ENCODE measurements at places on chromosomes 16 and 17.

- no peak for DNase-seq
Observed at GRCh38 chr17:17448076-17448475, 28.7 kb upstream of the MED9 start.

GRCh38 chr17:71188811-71189492 lies 931.9 kb upstream of the SOX9 start:
- DNase-seq: peak; percentile 90

- no peak for DNase-seq
Observed at GRCh38 chr16:55120826-55121225, 190.2 kb downstream of the IRX5 start.

DNA sequence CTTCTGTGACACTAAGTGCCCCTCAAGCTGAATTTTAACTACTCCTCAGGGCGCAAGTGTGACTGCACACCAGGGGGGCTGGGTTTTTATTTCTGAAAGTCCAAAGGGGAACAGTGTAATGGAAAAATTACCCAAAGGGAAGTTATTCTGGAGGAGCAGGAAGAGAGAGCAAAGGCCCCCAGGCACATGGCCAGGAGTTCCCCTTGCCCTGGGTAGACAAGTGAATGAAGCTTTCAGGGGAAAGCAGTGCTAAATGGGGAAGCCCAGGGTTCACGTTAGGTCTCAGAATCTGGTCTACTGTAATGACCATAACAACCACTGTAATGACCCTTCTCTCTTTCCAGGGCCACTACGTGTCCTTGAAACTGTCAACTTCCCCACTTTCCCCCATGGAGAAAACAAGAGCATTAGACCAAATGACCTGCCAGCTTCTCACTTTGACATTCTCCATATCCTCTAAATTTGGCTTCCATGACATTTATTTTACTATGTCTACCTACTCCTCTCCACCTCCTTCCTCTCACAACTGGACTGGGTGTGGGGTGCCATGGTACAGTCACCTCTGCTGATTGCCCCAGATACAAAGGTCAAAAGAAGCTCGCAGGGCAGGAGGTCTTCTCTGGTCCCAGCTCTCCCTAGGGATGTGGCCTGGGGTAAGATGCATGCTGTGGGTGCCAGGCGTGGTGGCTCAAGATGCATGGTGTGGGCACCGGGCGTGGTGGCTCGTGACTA lies 34.1 kb upstream of the MMP2 start:
- no peak for DNase-seq

GRCh38 chr17:60086818-60087591 lies 8.3 kb upstream of the HEATR6 start:
- no peak for DNase-seq

- DNase-seq: peak; percentile 48
Observed at GRCh38 chr17:32496395-32497073, 9.7 kb downstream of the CDK5R1 start.

GRCh38 chr16:87734644-87735043 lies 31.1 kb downstream of the KLHDC4 start:
- no peak for DNase-seq

DNA sequence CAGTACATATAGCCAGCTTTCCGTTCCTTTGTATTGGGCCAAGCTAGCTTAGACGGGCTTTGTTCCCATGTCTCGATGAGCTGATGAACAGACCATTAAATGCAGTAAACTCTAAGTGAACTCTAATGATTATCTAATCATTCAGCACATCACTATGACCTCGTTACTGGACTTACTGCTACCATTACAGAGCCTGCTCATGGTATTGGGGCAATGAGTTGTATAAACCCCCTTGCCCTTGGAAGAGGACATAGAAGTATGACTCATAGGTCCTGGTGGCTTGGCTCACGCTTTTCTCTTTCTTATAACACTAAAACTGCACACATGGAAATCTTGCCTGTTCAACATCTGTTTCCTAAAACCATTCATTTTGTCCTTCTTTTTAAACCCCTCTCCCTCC lies 93.6 kb upstream of the DYNLRB2 start:
- DNase-seq: no peak

- DNase-seq: peak; percentile 15
Observed at GRCh38 chr17:16986391-16986790, 14.5 kb upstream of the TNFRSF13B start.

DNA sequence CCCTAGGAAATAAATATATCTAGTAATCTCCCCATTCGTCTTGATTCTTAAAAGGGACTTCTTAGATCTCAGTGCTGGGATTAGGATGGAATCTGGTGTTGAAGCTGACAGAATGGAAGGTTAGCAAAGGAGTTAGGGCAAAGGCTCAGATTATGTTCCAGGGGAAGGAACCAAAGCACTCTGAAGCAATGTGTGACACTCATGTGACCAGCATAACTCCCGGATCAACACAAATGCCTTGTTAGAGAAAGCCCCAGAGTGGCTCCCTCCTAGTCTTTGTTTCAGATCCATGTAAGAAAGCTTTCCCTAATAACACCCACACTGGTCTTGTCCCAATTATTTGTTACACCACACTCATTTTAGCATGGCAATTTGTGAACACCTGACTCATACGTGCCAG lies 62.6 kb upstream of the ERN1 start:
- no peak for DNase-seq

GRCh38 chr16:47284999-47285398 lies 141.3 kb upstream of the NETO2 start:
- DNase-seq: no peak

DNA sequence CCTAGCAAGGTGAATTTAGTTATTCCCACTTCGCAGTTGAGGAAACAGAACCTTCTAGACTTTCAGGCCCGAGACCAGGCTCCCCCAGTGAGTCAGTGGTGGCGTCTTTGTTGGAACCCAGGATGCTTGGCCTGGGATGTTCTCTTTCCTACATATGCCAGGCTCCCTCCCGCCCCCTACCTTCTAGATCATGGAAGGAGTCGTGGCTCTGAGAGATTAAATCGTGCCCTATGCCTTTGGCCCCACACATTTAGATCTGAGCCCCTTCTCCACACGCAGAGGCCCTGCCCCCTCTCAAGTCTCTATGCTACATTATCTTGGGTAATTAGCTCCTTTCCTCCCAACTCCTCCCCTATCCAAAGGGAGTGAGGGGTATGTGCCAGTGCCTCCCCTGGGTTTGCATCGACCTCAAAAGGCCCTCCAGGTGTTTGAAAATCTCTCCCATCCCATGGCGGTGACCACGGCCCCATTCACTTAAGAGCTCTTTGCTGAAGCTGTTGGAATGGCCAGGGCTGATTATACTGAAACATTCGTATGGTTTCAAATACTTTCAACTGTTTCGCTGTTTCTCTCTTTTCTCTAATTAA lies 3.0 kb downstream of the NGFR start:
- no peak for DNase-seq

DNA sequence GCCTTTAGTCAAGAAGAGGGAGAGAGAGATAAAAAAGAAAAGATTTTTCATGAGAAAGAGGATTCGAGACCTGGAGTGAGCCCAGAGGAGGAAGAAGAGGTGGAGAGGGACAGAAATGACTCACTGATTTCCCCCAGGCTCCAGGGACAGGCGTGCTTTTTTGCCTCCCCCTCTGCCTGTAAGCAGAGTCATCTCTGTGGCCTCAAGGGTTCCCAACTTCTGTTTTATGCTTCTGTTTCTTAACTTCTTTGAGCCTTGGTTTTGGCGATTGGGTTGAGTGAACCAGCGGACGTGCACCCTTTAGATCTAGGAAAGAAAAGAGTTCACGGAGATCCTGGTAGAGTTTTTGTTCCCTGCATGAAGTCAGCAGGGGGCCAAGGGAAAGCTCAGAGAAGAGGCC lies 147.9 kb upstream of the NOL11 start:
- DNase-seq: no peak

DNA sequence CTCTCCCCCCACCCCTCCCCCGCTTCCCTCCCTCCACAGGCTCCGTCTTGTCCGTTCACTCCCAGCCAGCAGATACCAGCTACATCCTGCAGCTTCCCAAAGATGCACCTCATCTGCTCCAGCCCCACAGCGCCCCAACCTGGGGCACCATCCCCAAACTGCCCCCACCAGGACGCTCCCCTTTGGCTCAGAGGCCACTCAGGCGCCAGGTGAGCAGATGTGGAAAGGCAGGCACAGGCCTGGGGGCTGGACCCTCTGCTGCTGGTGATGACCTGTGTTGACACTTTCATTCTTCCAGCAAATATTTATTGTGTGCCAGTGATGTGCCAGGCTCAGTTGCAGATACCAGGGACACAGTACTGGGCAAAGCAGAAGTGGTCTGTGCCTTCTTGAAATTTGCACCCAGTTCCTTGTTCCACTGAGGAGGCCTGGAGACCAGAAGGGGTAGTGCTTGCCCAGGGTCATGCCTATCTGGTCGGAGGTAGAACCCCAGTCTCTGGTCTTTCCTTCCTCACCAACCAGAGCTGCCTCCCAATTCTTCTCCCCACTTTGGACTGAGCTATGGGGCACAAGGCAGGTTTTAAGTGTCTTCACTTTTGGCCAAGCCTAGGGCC lies 10.3 kb upstream of the ABCC3 start:
- no peak for DNase-seq

- DNase-seq: no peak
Observed at GRCh38 chr16:31875112-31875803, 1.7 kb downstream of the ZNF267 start.

- no peak for DNase-seq
Observed at GRCh38 chr17:35018814-35019213, 38.5 kb downstream of the LIG3 start.

DNA sequence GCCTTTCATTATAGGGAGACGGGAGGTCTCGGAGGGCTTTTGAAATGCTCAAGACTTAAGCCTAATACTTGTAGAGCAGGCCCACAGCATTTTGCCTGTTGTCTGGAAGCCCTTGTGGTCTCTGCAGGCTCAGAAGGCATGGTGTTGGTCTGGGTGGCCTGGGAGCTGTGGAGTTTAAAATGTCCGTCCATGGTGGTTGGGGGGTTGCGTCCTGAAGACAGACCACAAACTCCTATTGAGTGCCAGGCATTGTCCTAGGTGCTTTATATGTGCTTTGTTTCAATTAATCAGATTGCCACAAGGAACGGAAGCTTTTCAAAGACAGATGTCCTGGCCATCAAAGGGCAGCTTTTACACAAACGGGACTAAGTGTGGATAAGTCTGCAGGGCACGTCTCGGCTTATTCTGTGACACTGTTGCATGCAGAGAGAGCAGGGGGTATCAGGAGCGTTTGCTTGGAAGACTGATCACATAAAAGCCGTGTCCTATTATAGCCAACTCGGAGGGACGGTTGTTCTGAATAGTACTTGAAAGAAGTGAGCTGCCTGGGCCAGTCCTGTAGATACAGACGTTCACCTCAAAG lies 7.8 kb downstream of the NTN1 start:
- DNase-seq: no peak

DNA sequence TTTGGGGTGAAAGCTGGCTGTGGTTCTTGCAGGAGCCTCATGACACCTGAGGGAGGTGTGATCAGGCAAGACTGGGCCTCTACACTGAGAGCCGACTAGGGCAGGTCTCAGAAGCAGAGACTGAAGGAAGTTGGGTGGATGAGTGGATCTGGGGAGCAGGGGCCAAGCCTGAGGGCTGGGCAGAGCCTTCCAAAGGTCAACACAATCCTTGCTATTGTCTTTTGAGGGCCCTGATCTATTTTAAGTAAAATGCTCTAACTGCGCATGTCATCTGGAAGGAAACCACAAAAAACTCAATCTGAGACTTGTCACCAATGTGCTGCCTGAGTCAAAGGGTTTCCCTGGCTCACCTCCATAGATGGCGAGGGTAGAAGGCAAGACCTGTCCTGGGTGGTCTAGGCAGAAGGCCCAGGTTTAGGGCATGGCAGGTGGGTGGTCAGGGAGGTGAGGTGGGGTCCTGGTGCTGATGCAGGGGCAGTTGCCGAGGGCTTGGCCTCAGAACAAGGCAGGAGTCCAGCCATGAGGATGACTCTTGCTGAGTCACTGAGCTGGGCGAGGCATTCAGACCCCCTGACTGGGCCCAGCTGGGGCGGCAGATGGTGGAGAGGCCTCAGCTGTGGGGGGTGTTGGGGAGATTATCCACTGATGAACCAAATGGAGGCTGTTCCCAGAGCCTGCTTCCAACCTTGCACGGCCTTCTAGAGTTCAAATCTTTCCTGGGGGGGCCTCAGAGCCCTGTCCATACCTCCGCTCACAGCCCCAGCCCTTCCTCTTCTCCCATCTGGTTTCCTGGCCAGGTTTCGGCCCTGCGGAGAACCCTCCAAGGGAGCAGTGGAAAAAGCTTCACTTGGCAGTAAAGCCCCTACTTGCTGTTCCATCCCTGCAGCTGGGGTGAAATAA lies 5.1 kb downstream of the MVP start:
- DNase-seq: peak; percentile 51

GRCh38 chr17:58277107-58277801 lies 3.5 kb downstream of the MPO start:
- no peak for DNase-seq

GRCh38 chr17:43521389-43521788 lies 24.8 kb downstream of the ETV4 start:
- DNase-seq: no peak

All from fibroblast of skin of left biceps (primary cell).